ENCODE measurements at places on chromosomes 12 and 14.

DNA sequence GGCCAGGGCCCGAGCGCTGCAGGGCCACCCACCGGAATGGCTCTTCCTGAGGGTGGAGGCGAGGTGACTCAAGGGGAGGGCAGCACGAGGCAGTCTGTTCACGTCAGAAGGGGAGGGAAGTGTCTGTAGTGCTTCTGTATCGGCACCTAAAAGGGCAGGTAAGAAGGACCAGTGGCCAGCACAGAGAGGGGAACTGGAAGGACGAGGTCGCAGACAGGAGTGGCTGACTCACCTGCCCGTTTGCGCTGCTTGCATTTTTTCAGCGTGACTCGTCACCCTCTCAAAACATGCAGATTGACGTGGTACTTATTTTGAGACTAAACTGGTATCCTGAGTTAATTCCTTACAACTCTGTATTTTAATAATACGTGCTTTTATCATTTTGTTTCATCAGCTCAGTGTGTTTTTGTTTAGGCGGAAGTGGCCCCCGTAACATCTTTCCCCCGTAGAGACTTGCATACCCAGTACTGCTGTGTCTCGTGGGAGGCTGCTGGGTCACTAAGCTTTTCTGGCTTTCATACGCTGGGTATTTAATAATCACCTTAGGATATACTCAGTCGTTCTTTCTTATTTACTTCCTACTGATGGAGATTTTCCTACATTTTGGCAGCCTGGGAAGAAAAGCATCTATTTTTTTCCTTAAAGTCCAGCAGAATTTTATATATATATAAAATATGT, 26.4 kb downstream of the SFSWAP start:
- no peak for DNase-seq

DNA sequence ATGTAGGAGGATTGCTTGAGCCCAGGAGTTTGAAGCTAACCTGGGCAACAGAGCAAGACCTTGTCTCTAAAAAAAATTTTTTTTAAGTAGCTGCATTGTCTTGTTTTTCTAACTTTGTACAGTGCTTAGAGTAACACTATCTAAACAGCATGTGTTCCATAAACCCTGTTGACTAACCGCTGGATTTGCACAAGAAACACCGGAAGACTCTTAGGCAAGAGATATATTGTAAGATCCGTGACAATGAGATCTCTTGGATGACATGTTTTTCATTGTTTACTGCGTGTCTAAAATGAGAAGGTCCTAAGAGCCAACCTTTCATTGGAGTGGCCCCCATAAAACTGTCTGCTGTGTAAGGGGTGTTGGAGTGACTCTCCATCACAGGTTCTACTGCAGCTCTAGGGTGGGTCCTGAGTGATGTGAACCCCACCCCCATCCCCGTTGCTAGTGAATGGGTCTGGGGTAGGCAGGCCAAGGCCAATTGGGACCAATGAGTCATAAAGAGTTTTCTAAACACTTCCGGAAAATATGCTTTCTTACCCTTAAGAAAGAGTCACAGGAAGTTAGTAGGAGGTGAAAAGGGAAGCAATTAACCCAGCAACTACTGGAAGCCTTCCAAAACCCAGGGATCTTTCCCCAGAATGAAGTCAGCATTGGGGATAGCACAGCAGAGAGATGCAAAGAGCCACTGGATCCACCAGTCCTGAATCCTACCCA, 24.3 kb upstream of the PCNX1 start:
- DNase-seq = no peak

DNA sequence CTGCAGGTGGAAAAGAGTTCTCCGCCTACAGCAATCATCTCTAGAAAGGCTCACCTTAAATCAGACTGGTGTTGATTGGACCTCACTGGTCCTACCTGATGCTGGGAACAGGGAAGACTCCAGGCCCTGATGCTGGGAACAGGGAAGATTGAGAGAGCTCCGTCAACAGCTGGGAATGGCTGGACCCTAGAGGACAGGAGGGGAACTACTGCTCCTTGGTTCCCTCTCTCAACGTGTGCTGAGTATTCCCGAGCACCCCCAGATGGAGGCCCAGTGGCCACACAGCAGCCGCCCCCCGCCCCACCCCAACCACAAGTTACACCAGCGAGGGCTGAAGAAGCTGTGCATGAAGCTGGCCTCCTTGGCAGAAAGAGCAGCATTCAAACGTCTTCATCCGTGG, 240.3 kb downstream of the SLC15A4 start:
- no peak for DNase-seq

DNA sequence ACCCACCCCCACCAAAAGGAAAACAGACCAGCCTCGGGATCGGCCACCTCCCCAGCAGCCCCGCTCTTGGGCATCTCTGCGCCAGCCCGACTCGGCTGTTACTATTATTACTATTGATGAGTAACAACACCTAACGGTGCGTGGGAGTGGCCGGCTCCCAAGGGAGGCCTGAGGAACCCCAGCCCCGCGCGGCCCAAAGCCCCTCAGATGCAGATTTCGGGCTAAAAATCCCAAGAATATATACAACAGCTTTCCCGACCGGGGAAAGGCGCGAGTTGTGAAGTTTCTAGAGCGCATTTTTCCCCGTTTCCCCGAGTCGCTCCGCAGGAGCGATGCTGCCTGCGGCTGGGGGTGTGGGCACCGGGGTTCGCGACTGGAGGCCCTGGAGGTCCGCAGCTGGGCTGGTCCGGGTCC, 565 bp downstream of the NT5DC3 start:
- DNase-seq = no peak

All from stimulated activated CD4-positive, alpha-beta T cell treated with anti-CD3 and anti-CD28 coated beads, Interleukin-1b, Interleukin-23, amount 100 ng/mL, for 1 hour (primary cell).